ENCODE measurements at places on chromosomes 4 and X.

DNA sequence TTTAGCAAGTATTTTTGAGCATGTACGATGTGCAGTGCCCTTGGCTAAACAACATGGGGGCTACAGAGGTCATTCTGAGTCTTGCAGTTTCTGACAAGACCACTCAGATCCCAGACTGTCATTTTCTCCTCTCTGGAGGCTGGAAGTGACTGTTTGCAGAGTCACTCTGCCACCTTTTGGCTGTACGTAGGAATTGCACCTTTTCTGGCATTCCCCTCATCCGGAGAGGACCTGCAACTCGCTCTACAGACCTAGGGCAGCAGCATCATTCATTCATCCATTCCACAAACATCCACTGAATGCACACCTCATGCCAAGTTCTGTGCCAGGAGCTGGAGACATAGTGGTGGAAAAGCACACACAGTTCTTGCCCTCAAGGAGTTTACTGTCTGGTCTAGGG is 160.4 kb upstream of the GPR101 start:
- DNase-seq: peak; percentile 18

GRCh38 chr4:73916172-73916925 is 47.2 kb downstream of the CXCL1 start:
- DNase-seq: no peak

DNA sequence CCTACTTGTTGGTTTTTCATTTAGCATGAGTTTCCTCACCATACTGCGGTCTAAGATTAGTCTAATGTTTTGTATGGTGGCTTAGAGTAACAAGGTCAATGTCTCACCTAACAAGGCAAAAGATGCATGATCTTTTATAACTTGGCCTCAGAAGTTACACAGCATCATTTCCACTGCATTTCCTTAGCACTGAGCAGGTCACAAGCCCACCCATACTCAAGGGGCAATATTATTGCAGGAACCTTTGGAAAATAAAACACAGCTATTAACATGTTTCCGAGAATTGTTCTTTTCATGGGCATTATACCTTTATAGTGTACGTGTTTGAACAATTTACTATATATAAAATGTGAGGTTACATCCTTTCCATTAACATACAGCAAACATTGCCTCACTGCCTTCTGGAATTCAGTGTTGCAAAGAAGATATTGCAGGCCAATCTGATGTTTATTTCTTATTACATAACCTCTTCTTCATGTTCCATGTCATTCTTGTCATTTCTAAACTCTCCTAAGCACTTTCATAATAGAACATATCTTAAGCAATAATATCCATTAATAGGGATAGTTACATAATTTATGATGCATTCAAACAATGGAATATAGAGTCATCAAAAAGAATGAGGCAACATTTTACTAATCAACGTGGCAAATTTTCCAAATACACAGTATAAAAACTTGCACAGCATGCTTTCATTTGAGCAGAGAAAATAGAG is 153.8 kb downstream of the AREG start:
- DNase-seq: no peak

- no peak for DNase-seq
These were observed 10.8 kb upstream of the NKAP start for GRCh38 chrX:119954374-119954773.

- no peak for DNase-seq
These were observed 9.9 kb downstream of the CENPVL3 start for GRCh38 chrX:51608766-51609165.

DNA sequence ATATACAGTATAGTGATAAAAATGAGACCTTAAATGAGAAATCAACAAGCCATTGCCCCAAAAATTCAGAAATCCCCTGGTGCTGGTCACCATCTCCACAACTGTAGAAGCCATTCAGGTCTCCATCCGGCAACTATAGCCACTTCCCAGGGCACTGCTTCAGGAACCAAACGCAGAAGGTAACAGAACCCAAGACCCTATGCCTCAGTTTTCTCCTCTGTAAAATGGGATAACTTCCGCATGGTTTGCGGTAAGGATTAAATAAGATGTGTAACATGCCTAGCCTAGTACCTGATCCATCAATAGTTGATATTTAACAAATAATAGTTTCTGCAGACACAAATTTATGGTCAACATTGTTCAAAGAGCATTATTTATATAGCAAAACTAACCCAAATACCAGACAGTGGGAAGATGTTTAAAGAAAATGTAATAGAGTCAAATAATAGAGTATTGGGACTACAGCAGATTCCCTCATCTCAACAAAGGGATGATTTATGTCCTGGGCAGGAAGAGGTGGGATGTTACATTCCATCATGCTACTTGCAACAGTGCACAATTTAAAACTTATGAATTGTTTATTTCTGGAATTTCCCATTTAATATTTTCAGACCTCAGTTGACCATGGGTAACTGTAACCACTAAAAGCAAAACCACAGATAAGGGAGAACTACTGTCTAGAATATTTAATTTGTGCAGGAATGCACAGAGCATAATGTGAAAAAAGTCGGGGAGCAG is 30.0 kb downstream of the IRF2 start:
- DNase-seq: no peak

GRCh38 chrX:10582215-10582733 is 38.1 kb downstream of the MID1 start:
- DNase-seq: no peak

DNA sequence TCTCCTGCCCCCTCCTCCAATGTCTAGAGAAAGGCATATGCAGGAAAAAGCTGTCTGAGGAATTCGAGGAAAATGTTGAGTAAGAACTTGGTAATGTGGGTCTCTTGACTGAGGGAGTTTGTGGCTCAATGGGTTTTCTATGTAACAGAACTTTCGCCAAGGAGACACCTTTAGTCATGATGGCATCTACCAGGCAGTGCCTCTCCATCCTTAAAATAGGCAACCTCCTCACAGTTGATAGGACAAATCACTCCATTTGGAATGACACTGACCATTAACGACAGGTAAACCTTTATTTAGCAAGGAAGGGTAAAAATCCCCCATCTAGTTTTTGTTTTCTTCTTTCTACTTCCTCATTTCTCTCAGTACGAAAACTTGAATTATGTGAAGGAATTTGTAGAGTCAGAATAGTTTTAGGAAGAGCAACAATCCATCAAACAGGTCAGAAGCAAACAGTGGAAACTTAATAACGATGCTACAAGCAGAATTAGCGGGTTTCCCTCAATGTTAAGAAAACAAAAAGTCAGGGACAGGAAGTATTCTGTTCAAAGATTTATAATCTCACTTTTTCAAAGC is 2.7 kb downstream of the GSX2 start:
- DNase-seq: no peak

GRCh38 chrX:140431521-140431920 is 73.3 kb downstream of the SOX3 start:
- DNase-seq: no peak

DNA sequence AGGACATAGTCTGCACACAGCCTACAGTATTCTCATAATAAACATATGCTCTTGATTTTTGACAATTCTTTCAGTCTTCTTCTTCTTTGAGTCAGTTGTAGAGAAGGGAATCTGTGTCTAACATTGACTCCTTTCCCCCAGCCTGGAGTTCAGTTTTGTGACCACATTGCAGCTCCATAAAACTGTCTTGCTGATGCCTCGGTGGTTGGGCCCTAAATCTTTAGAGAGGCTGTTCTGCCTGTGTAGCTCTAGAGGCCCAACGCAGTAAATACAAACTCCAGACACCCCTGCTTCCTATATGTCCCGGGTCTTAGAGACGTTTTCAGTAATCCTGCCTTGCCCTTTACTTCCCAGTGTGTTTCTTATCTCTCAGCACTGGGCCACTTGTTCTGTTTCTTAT is 639.5 kb upstream of the AADAT start:
- no peak for DNase-seq

DNA sequence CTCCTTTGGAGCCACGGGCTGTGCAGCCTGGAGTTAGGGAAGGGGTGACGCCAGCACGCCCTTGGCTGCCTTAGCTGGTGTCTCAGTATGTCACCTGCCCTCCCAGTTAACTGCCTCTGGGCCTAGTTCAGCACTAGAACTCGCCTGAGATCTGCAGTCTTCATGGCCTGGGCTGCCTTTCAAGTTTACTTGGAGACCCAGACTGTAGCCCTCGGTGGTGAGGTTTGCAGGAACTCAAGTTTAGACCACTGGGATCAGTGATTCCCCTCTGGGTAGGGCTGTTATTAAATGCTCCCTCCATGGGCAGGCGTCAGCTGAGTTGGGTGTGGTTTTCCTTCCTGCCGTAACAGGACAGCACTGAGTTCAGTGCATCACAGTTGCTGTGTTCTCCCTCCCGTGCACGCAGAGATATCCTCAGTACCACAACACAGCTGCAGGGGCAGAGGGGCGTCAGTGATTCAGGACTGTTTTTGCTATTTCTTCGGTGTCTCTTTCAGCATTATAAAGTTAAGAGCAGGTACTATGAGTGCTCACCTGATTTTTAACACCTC is 30.5 kb downstream of the PLAC8 start:
- DNase-seq: no peak

DNA sequence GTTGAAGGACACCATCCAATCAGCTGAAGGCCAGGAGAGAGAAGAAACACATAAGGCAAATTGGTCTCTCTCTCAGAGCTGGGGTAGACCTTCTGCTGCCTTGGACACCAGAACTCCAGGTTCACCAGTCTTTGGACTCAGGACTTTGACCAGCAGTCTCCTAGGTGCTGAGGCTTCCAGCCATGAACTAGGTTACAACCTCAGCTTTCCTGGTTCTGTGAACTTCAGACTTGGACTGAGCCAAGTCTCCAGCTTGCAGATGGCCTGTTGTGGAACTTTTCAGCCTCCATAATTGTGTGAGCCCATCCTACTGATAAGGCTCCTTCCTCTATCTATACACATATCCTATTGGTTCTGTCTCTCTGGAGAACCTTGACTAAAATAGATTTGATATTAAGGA is 20.6 kb upstream of the BBS12 start:
- no peak for DNase-seq

GRCh38 chr4:14887842-14888433 is 114.3 kb upstream of the CPEB2 start:
- DNase-seq: no peak

GRCh38 chrX:71181910-71182799 is 37.5 kb downstream of the NLGN3 start:
- peak; percentile 97 for DNase-seq

DNA sequence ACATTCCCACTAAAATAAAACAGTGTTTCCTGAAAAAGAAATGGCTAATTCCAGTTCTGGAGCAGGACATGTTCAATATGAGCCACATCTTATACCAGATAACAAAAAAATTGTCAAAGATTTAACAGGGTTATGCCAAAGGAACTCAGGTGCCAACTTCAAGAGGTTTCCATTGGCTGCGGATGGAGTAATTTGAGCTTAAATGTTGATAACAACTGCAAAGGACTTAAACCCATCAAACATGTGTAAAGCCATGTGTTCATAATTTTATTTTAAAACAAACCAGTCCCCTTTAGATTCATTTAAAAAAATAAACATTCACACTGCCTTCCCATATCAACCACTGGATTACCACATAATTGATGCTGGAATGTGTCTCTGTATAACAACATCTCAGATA is 156.4 kb upstream of the PCDH18 start:
- DNase-seq: no peak

DNA sequence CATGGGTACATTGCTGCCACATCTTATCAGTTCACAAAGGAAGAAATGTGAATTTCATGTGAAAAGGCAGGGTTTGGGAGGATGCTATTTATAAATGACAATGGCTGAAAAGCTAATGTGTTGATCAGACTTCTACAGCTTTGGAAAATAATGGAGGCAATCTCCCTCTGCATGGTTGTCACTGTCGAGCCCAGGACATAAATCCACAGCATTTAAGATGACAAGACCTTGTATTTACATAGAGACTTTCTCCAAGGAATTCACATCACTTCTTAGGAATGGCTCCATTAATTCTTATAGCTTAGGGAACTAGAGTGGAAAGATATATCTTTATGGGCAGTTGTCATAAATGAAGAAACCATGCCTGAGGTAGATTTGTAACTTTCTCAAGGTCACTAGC is 66.7 kb downstream of the CBLL2 start:
- DNase-seq: no peak

DNA sequence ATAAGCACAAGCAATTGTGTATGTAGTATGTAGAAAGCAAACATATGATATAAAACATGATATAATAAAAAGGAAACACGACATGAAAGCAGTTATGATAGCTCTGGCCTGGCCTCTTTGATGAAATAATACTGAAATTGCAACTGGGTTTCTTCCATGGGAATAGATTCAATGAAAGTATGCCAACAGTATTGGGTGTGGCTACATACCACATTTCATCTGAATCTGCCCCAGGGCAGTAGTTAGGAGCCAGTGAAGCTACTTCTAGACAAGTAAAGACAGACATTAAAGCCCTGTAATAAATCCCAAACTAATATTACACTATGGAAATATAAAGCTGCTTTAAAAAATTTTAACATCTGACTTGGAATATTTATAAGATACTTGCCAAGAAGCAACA is 207.3 kb downstream of the FBXW7 start:
- DNase-seq: no peak

DNA sequence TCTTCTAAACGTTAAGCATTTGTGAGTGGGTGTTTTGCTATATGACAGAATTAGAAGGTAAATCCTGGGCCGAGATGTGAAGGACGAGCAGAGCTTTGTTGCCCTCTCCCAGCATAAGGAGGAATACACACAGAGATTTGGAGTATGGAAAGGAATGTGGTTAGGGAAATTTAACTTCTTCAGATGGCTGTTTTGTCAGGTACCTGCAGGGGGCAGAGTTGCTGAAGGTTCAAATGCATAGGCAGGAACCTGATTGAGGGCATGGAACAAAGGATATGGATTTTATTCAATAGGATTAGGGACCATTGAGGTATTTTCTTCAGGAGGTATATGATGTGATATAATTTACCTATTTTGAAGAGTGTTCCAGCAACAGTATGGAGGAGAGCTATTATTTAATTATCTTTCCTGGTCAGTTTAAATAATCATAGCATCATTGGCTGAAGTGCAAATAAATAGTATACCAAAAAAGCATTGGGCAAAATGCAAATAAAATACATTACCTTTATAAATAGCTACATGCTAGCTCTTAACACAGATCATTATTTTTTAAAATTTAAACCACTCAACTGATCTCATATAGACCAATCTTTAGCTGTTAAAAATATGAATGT is 143.6 kb downstream of the SLIT2 start:
- peak; percentile 42 for DNase-seq

DNA sequence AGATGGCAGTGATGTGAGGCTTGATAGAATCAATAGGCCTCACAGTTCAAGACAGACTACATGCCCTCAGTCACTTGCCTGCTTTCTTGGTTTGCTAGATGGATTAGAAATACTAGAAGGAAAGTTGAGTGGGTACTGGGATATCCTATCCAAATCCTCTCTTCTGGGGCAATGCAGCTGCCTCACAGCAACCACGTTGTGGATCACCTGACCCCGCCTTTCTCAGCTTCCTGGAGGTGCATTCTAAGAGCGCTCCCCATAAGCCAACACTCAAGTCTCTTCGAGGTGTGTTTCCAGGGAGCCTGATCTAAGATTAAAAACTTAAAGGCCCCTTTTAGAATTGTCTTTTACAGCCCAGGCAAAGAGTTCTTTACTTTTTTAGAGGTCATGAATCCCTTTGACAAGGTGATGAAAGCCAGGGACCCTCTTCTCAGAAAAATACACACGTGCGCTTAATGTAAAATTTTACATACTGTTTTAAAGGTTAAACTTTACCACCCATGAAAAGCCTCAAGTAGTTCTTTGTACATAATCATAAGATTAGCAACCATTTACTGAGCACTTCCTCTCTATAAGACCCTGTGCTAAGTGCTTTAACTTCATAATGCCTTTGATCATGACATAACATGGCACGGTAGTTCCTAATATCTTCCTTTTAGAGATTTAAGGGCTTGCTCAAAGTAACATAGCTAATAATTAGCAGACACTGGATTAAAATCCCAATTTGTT is 840 bp upstream of the RPL34 start:
- no peak for DNase-seq

All from NCI-H345 (cell line).